Nephron progenitor cell (in vitro differentiated cells): ENCODE measurements at places on chromosomes 4 and X.

GRCh38 chr4:25817059-25817681 lies 45.6 kb downstream of the SEL1L3 start:
- no peak for DNase-seq

- no peak for DNase-seq
These were observed 171.6 kb downstream of the NR3C2 start for GRCh38 chr4:148270630-148271029.

DNA sequence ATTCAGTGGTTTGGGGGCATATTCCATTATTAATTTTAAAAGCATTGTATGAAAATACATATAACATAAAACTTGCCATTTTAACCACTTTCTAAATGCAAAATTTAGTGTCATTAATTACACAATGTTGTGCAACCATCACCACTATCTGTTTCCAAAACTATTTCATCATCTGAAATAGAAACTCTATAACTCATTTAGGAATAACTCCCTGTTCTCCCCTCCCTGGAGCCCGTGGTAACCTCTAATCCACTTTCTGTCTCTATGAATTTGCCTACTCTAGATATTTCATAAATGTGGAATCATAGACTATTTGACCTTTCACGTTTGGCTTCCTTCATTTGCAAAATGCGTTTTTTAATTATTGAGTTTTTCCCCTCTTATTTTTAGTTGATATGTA lies 101.4 kb upstream of the GPC4 start:
- no peak for DNase-seq

DNA sequence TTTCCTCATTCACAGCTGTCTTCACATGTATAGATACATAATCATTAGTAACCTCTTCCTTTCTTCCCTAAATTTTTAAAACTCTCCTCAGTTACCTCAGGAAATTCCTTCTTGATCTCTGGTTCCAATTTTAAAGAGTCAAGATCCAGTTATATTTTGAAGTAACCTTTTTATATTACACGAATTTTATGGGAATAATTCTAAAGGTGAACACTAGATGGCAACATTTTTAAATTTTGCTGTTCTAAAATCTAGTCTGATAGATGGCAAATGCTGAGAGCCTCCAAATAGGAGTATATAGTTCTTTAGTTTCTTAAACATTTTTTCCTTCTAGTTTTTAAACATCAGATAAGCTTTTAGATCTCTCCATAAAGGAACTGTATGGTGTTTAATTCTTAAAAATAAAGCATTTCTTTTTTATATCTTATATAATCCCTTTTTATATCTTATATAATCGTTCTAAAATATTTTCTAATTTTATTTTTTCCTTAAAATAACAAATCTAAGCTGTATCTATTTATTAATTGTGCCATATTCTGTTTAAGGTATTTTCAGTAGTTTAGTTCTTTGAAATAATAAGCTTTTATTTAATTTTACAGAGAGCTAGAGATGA lies 37.9 kb upstream of the PAPSS1 start:
- no peak for DNase-seq

DNA sequence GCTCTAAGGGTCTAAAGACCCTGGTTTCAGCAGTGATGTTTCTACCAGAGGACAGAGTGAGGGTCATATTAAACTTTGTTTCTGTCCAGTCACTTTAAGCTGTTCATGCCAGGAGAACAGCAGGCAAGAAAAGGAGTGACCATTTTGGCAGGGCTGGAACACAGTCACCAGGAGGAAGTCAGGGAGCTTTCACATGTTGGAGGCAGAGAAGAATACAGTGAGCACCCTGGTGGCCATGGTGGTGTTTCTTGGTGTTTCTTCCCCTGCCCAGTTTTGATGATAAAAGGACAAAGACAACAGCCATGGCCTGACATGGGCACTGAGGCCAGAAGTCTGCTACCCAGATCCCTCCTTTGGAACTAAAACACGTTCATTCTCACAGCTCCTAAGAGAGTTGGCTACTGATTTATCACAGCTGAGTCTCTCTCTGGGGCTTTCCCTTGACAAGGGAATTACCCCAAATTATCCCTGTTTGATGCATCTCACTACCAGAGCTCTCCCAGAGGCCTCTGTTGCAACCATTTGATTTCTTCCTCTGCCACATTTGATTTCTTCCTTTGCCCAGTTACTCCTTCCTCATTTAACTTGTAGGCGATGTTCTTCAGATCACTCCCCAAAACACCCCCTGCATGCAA lies 106.4 kb upstream of the NWD2 start:
- DNase-seq: no peak
